CD4-positive, alpha-beta T cell treated with Interleukin-17A for 1 hour (primary cell): ENCODE measurements at places on chromosomes 4 and X.

DNA sequence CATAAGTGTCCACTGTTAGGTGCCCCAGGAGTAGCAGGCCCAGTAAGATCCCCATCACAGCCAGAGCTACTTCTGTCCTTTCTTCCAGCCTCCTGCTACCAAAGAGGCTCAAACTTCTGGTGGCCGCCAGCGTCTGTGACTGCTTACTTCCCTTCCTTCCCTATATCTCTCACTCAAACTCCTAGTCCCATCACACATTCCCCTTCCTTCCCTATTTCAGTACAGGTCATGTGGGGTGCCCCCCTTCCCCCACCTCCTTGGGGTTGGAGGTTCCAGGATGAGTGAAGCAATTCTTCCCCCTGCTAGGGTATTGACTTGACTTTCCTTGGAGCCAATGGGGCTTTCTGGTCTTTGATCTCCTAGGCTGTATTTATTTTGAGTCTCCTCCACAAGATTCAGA lies at the start of gene VSIG4:
TSS of gene VSIG4 (minus strand) at position 137 of the 400 bp plus-strand sequence. CDS start at position 55, 82 bp downstream.
- no peak for DNase-seq

DNA sequence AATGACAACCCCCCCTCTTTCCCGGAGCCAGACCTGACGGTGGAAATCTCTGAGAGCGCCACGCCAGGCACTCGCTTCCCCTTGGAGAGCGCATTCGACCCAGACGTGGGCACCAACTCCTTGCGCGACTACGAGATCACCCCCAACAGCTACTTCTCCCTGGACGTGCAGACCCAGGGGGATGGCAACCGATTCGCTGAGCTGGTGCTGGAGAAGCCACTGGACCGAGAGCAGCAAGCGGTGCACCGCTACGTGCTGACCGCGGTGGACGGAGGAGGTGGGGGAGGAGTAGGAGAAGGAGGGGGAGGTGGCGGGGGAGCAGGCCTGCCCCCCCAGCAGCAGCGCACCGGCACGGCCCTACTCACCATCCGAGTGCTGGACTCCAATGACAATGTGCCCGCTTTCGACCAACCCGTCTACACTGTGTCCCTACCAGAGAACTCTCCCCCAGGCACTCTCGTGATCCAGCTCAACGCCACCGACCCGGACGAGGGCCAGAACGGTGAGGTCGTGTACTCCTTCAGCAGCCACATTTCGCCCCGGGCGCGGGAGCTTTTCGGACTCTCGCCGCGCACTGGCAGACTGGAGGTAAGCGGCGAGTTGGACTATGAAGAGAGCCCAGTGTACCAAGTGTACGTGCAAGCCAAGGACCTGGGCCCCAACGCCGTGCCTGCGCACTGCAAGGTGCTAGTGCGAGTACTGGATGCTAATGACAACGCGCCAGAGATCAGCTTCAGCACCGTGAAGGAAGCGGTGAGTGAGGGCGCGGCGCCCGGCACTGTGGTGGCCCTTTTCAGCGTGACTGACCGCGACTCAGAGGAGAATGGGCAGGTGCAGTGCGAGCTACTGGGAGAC lies 1.6 kb downstream of the PCDH10 start:
- no peak for DNase-seq

DNA sequence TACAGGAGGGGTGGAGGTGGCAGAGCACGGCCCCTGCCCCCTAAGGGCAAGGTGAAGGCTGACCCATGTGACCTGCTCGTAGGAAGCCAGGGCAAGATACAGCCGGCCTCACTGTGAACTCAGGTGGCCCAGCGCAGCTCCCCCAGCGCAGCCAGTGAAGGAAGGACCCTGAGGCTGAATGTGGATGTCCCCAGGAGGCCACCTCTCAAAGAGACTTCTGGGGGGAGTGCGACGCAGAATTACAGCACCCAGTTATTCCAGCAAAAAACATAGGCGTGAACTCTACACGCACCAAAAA lies 52.6 kb downstream of the ZFYVE28 start:
- DNase-seq = no peak

- no peak for DNase-seq
Measured at GRCh38 chr4:119151161-119151560, 15.5 kb downstream of the MYOZ2 start.
